ENCODE measurements at places on chromosomes 7 and 10.

GRCh38 chr7:37504801-37505200 lies 56.1 kb upstream of the ELMO1 start:
- DNase-seq: no peak

DNA sequence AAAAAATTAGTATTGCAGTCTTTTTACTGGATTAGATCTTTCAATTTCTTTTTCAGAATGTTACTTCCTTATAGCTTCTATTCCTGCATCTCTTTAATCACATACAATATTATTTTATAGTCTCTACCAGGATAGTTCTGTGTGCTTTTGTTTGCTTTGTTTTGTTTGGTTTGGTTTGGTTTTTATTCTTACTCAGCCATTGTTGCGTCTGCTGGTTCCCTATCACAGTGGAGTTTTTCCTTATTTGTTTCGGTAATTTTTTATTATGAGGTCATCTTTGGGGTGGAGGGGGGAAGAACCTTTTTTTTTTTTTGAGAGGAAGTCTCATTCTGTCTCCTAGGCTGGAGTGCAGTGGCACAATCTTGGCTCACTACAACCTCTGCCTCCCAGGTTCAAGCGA lies 9.0 kb upstream of the BAIAP2L1 start:
- no peak for DNase-seq

- DNase-seq: no peak
Measured at GRCh38 chr7:96034940-96035727, 262.8 kb downstream of the DYNC1I1 start.

DNA sequence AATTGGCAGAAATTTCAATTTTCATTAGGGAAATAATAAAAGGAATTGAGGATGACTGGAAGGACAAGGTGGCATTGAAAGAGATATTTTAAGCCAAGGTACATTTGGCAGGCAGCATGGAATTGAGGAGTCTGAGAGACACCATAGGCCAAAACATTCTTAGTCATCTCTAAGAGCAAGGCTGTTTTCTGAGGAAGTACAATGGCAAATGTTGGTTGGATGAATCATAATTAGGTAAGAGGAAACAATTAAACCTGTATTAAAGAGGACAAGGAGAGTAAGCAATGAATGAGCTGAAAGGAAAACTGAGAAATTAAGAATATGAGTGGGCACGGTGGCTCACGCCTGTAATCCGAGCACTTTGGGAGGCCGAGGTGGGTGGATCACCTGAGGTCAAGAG lies 86.3 kb downstream of the MRPL32 start:
- no peak for DNase-seq

- no peak for DNase-seq
Measured at GRCh38 chr7:89966067-89966664, 188.1 kb upstream of the STEAP1 start.

DNA sequence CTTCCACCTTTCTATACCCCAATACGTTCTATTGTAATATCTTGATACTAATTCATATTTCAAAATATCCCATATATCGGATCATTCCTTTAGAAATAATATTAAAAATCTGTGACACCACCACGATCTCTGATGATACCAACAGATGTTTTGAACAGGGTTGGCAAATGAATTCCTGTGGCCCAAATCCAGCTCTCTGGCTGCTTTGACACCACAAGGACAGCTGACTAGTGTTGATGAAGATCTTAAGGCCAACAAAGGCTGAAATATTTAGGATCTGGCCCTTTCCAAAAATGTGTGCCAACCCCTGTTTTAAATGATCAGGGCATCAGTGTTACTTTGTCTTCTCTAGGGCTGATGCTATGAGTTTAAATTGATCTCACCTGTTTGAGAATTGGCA lies 380.7 kb upstream of the PFKP start:
- no peak for DNase-seq

- no peak for DNase-seq
Measured at GRCh38 chr7:37116093-37116701, 332.5 kb downstream of the ELMO1 start.

- no peak for DNase-seq
Measured at GRCh38 chr10:61284222-61284890, 168.8 kb downstream of the TMEM26 start.

GRCh38 chr7:37494926-37495325 lies 46.3 kb upstream of the ELMO1 start:
- DNase-seq: no peak

DNA sequence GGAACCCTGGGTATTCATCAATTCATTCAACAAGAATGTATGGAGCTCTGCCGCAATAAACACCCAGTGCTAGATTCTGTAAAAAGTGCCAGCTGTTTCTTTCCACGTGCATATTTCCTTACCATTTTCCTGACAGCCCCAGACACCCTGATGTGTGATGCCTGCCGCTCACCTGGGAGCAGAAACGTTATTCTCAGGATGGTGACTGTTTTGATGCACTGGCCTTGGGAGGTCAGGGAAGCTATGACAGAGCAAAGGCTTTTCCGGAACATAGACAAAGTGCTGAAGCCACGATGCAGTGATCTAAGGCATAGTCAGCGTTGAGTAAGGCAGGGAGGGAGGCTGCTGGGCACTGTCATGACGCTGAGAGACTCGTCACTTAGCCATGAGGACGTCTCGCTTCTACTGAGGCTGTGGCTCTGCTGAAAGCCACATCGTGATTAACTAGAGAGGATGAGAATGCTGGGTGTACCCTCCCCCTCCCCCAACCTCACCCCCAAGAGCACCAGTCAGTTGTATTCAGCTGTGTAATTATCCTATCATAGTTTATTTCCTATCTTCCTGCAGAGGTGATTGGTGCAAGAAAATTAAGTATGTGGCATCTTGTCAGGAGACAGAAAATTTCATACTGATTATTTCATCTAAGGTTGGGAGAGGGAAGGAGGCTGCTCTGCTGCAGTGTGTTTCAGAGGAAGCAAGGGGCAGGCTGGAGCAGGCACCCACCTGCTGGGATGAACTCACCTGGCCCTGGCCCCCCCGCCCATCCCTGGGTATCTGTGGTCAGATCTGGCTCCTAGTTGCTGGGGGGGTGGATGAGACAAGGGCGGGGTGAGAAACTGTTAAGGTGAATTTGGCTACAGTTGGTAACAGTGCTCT lies 48.8 kb upstream of the SMNDC1 start:
- no peak for DNase-seq

GRCh38 chr7:141675436-141676215 lies 26.3 kb downstream of the DENND11 start:
- DNase-seq: no peak

GRCh38 chr7:157410831-157411556 lies 74.2 kb downstream of the DNAJB6 start:
- no peak for DNase-seq

- DNase-seq: no peak
Measured at GRCh38 chr7:140160308-140160707, 16.5 kb downstream of the KDM7A start.

DNA sequence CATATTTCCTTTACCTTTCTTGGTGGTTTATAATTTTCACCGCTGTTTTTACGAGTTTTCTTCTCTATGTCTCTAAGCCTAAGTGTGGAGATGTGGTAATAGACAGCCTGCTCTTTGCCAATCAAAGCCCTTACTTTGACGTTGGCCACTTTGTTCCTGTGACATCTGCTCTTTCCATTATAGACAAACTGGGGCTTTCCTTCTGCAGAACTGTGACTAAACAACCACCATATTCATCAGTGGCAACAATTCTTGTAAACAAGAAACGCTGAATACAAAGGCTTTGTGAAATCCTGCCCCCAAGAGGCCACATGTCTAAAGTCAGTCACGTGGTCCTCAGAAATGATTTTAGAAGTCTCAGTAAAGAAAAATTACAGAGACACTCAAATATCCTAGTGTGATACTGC lies 59.6 kb upstream of the CAPZA2 start:
- DNase-seq: no peak
